ENCODE measurements at places on chromosomes 1 and 21. TPM values are rescaled to one million over a fixed set of nuclear protein-coding genes. Genes with fewer than 3 reads are reported as not detected.

DNA sequence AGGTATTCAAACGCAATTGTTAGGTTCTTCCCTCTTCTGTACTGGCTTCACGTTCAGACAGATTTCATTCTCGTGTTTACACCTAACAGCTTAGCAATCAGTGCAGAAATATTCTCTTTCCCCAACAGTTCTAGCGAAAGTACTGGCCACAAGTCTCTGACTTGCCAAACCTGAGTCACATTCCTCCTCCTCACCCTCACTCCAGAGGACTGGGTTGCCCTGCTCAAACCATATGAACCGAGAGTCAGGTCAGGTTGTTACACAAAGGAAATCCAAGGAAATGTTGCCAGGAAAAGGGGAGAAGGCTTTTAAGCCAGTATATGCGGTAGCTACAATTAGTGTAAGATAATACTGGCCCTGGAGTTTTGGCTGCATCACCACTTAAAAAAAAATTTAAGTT, 282.5 kb downstream of the RGS7 start:
- no peaks in the 10 kb centered on the region for H3K4me1 ChIP-seq
- no peak overlapping the region for H3K4me3 ChIP-seq
- H3K36me3 ChIP-seq: no peaks in the 10 kb centered on the region
- no peaks in the 10 kb centered on the region for H3K27me3 ChIP-seq
- DNase-seq: no peak
- H3K27ac ChIP-seq: no peak overlapping the region

Gene AMIGO1
- 1.2 TPM for total RNA-seq

Gene C1QTNF12
- total RNA-seq: 4.1 TPM

GRCh38 chr1:23736437-23737134, 6.7 kb upstream of the ELOA start:
- H3K36me3 ChIP-seq: peaks cover 3% of the 10 kb centered on the region
- H3K27ac ChIP-seq: peak overlapping the region; percentile 40
- no peaks in the 10 kb centered on the region for H3K27me3 ChIP-seq
- DNase-seq: no peak
- no peak overlapping the region for H3K4me3 ChIP-seq
- peaks cover 15% of the 10 kb centered on the region for H3K4me1 ChIP-seq

- no peaks in the 10 kb centered on the region for H3K4me1 ChIP-seq
- H3K4me3 ChIP-seq: no peak overlapping the region
- H3K36me3 ChIP-seq: peaks cover 22% of the 10 kb centered on the region
- H3K27ac ChIP-seq: no peak overlapping the region
- no peak for DNase-seq
These were observed 24.8 kb downstream of the TFAP2E start for GRCh38 chr1:35597870-35598269.

Gene CDA
- not detected for total RNA-seq

- H3K4me3 ChIP-seq: no peak overlapping the region
- no peaks in the 10 kb centered on the region for H3K36me3 ChIP-seq
- no peak overlapping the region for H3K27ac ChIP-seq
- no peak for DNase-seq
These were observed 24.0 kb upstream of the CDC7 start for GRCh38 chr1:91476533-91477217.

DNA sequence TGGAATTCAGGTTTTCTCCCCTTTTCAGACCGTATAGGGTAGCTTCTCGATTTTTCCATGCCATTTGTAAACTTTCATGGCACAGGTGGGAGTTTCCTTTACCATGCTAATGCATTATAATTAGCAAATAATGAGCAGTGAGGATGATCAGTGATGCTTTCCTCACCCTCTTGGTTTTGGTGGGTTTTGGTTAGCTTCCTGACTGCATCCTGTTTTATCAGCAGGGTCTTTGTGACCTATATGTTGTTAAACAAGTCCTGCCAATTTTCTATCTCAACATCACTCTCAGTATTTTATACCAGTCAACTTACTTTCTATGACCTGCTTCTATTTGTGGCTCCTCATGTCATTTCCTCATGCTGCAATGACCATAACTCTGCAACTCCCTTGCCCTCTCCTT, 1345.1 kb downstream of the NCAM2 start:
- H3K27me3 ChIP-seq: no peaks in the 10 kb centered on the region
- no peak overlapping the region for H3K27ac ChIP-seq
- no peak for DNase-seq
- no peaks in the 10 kb centered on the region for H3K36me3 ChIP-seq
- no peaks in the 10 kb centered on the region for H3K4me1 ChIP-seq

Gene ACTN2
- total RNA-seq: not detected

DNA sequence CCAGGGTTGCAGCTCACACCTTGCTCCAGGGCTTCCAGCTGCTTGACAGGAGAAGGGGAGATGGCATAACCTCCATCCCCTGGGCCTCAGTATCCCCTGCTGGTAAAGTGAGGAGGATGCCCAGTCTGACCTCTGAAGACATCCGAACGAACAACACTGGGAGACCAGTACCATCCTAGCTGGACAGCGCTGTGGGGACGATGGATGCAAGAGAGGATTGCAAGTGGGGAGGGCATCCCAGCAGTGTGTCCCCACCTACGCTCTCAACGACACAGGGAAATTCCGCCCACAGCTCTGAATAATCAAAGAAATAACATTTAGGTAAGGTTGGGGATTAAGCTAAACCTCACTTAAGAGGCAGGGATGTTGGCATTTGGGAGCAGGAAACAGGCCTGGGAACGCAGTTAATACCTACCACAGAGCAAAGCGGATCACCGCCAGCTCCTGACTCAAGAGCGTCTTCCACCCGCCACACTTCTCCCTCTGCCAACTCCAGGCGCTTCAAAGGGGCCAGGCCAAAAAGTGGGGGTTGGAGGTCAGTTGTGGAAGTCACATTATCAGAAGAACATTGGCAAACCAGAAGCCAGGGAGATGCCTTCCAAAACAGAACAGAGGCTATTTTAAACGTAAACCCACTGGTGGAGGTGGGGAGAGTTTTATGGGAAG, 47.6 kb downstream of the SSBP3 start:
- H3K27ac ChIP-seq: no peak overlapping the region
- no peaks in the 10 kb centered on the region for H3K27me3 ChIP-seq
- H3K4me1 ChIP-seq: peaks cover 94% of the 10 kb centered on the region
- no peak for DNase-seq
- no peak overlapping the region for H3K4me3 ChIP-seq

Gene DBT
- 11.3 TPM for total RNA-seq

GRCh38 chr1:116284819-116285390, 88.1 kb upstream of the ATP1A1 start:
- H3K27me3 ChIP-seq: peaks cover 20% of the 10 kb centered on the region
- peaks cover 2% of the 10 kb centered on the region for H3K36me3 ChIP-seq
- H3K4me1 ChIP-seq: no peaks in the 10 kb centered on the region
- DNase-seq: no peak
- no peak overlapping the region for H3K4me3 ChIP-seq

GRCh38 chr1:151963288-151963687, 30.4 kb downstream of the S100A10 start:
- H3K36me3 ChIP-seq: no peaks in the 10 kb centered on the region
- peaks cover 12% of the 10 kb centered on the region for H3K27me3 ChIP-seq
- DNase-seq: no peak

Gene BPNT1
- total RNA-seq: 27.0 TPM

Gene RAB42
- 0.27 TPM for total RNA-seq

Gene METTL18
- 9.3 TPM for total RNA-seq

DNA sequence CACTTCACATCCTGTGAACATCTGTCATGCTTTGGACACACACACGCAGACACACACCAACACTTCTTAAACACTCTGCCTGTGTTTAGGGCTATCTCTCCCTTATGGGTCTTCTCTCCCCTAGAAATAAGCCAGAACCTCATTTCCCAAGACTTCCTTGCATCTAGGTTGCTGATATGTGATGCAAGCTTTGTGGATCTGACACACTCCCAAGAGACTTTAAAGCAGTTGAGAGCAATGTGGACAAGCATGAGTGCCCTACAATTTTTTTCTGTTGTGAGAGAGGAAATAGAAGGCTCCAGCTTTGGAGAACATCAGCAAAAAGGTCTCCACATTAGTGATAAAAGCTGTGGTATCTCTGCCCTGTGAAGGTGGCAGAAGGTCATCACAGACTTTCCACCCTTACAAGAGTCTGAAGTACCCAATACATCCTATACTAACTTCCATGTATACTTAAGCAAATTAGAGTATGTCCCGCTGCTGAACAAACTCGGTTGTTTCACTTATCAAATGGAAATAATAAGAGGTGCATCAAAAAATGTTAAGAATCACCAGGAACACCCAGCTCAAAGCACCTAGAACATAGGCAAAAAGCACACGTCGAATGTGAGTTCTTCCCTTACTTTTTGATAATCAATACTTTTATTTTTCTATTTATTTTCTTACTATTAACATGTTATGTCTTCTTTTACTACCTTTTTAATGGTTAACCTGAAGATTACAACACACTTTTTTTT, 267.6 kb downstream of the SETD4 start:
- H3K4me1 ChIP-seq: no peaks in the 10 kb centered on the region
- no peaks in the 10 kb centered on the region for H3K27me3 ChIP-seq
- no peak for DNase-seq

DNA sequence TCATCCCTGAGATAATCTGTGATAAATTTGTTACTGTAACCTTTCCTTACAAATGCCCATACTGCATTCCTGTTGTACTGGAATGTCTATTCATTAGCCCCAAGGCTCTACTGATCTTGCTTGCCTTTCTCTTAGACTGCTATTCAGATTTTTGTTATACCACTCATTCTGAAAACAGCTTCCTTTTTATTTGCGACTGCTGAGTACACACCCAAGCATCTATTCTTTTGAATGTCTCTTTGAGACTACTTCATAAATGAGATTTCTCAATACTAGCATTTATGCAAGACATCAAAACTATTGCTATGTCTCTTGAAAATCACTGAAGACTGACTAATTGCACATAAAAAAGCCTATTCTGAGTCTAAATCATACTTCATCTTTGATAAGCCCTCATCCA, 38.6 kb downstream of the DENND1B start:
- H3K4me3 ChIP-seq: no peak overlapping the region
- peaks cover 5% of the 10 kb centered on the region for H3K36me3 ChIP-seq
- no peaks in the 10 kb centered on the region for H3K27me3 ChIP-seq
- no peak overlapping the region for H3K27ac ChIP-seq
- peaks cover 36% of the 10 kb centered on the region for H3K4me1 ChIP-seq
- DNase-seq: no peak

Gene MR1
- 17.6 TPM for total RNA-seq

Gene APCS
- total RNA-seq: not detected
